ENCODE measurements at places on chromosomes 11 and 22. TPM values are rescaled to one million over a fixed set of nuclear protein-coding genes. Genes with fewer than 3 reads are reported as not detected.

VWCE gene
- 3.3 TPM for total RNA-seq

RASD2 gene
- 0.08 TPM for total RNA-seq

DNA sequence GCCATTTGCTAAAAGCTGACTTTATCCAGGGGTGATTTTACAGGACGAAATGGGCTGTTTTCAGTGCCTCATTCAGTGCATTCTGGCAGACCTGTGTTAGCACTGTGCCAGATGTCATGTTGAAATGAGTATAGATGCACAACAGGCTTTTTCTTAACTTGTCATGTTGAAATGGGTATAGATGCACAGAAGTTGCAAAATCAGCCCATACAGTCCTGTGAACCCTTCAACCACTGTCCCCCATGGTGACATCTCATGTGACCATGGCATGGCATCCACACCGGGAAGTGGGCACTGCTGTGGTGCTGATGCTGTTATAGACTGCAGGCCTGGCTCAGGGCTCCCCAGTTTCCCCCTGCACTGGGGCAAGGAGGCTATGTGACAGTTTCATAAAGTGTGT lies 2.5 kb downstream of the TALDO1 start:
- peak overlapping the region; percentile 37 for H3K4me3 ChIP-seq
- DNase-seq, result no peak
- peaks cover 17% of the 10 kb centered on the region for H3K36me3 ChIP-seq
- peaks cover 23% of the 10 kb centered on the region for H3K4me1 ChIP-seq
- no peaks in the 10 kb centered on the region for H3K27me3 ChIP-seq

KDM4D gene
- 0.90 TPM for total RNA-seq

IGSF22 gene
- total RNA-seq, result not detected

- no peaks in the 10 kb centered on the region for H3K36me3 ChIP-seq
- peaks cover 13% of the 10 kb centered on the region for H3K4me1 ChIP-seq
- H3K4me3 ChIP-seq, result no peak overlapping the region
- DNase-seq, result no peak
- H3K27ac ChIP-seq, result no peak overlapping the region
Measured at GRCh38 chr11:121657146-121657545, 204.4 kb upstream of the SORL1-AS1 start.

WNT7B gene
- not detected for total RNA-seq

DNA sequence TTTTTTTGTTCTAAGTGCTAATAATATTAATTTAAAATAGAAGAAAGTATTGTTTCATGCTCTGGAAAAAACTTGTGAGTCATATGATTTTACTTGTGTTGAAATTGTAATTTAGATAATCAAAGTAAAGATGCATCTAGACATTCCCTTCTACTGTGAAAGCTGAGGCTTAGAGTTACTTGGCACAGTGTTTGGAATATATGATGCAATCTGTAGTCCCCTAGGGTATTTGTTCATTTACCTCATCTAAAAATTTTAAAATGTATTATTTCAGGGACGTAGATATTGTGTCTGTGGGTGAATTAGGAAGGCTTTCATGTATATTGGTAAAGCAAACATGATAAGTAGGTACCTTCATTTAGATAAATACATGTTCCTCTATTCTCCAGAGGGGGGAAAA lies 793.5 kb upstream of the CNTN5 start:
- no peaks in the 10 kb centered on the region for H3K36me3 ChIP-seq
- no peak overlapping the region for H3K4me3 ChIP-seq
- no peak for DNase-seq
- no peak overlapping the region for H3K27ac ChIP-seq
- no peaks in the 10 kb centered on the region for H3K4me1 ChIP-seq

GRCh38 chr22:25202290-25202921 lies 2.7 kb downstream of the CRYBB3 start:
- H3K27me3 ChIP-seq, result no peaks in the 10 kb centered on the region
- H3K4me1 ChIP-seq, result peaks cover 19% of the 10 kb centered on the region
- H3K36me3 ChIP-seq, result no peaks in the 10 kb centered on the region
- no peak overlapping the region for H3K27ac ChIP-seq
- no peak overlapping the region for H3K4me3 ChIP-seq
- peak; percentile 70 for DNase-seq

GRCh38 chr11:115226556-115226955 lies 277.7 kb downstream of the CADM1 start:
- H3K27ac ChIP-seq, result no peak overlapping the region
- no peak for DNase-seq
- peaks cover 2% of the 10 kb centered on the region for H3K27me3 ChIP-seq
- H3K4me1 ChIP-seq, result peaks cover 12% of the 10 kb centered on the region
- H3K4me3 ChIP-seq, result no peak overlapping the region
- H3K36me3 ChIP-seq, result no peaks in the 10 kb centered on the region

SEZ6L gene
- total RNA-seq, result not detected

PRR33 gene
- total RNA-seq, result not detected

CREB3L1 gene
- not detected for total RNA-seq

DNA sequence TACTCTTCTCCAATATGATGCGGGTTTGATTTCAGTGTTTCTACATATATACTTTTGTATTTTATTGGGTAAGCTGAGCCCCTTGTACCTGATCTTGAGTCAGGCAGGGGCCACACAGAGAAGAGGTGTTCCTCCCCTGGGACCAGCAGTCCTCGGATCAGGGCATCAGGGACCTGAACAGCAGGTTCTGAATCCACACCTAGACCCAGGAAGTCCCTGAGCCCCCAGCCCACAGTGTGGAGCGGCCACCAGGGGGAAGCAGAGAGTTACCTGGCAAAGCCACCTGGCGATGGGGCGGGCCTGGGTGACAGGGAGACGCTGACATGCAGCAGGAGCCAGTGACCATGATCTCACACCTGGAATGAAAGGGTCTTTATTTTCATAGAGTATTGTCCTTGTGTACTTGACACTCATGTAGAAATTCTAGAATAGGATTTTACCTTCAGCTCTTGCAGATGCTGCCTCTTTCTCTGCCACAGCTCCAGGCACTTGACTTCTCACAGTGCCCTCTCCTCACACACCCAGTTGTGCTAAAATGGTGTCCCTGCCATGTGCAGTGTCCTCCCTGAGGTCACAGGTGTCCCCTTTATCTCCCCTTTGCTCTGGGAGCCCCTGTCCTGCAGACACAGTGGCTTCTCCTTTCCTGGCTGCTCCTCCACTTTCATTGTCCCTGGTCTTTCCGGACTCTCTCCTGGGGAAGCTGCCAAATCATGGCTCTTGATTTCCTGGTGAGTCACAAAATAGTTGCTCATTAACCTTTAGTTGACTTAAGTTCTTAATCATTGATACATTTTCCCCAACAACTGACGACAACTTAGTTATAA lies 48.5 kb downstream of the GGTLC2 start:
- H3K27me3 ChIP-seq, result peaks cover 6% of the 10 kb centered on the region
- DNase-seq, result peak; percentile 59
- no peaks in the 10 kb centered on the region for H3K4me1 ChIP-seq

DNAJB7 gene
- not detected for total RNA-seq

WBP2NL gene
- 1.1 TPM for total RNA-seq

DNA sequence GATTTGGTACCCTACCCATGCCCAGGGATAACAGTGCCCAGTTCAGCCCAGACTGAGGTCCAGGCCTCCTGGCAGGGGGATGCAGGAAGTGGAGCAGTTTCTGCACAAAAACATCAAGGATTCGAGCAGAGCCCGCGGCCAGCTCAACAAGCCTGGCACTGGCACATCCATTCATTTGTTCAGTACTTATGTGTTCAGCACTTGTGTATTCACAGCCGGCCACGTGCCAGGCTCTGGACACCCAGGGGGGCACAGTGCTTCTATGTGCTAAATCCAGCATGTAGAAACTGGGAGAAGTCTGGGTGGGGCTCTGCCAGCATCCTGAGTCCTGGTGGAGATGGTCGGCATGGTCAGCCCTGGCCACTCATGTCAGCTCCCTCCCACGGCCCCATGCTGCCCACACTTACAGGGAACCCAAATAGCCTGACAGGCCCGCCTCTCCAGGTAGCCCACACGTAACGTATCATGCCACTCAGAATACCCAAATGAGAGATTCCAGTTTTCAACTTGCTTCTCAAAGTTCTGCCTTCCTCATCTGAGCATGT lies 28.5 kb downstream of the LINC01488 start:
- no peaks in the 10 kb centered on the region for H3K36me3 ChIP-seq
- peaks cover 15% of the 10 kb centered on the region for H3K4me1 ChIP-seq
- H3K4me3 ChIP-seq, result no peak overlapping the region
- no peak for DNase-seq
- peaks cover 12% of the 10 kb centered on the region for H3K27me3 ChIP-seq
- H3K27ac ChIP-seq, result peak overlapping the region; percentile 52

GRCh38 chr22:25361899-25362214 lies 142.4 kb downstream of the CRYBB2 start:
- peaks cover 8% of the 10 kb centered on the region for H3K36me3 ChIP-seq
- no peak overlapping the region for H3K4me3 ChIP-seq
- no peak overlapping the region for H3K27ac ChIP-seq
- DNase-seq, result no peak

JAML gene
- 140 TPM for total RNA-seq

GRCh38 chr22:47620391-47620790 lies 857.9 kb downstream of the TBC1D22A start:
- H3K4me1 ChIP-seq, result no peaks in the 10 kb centered on the region
- no peak for DNase-seq
- H3K27ac ChIP-seq, result no peak overlapping the region
- H3K36me3 ChIP-seq, result no peaks in the 10 kb centered on the region
- H3K4me3 ChIP-seq, result no peak overlapping the region

GRCh38 chr11:68775951-68776388 lies 24.6 kb upstream of the TESMIN start:
- H3K4me3 ChIP-seq, result no peak overlapping the region
- H3K27me3 ChIP-seq, result no peaks in the 10 kb centered on the region
- H3K27ac ChIP-seq, result no peak overlapping the region
- DNase-seq, result no peak

DNA sequence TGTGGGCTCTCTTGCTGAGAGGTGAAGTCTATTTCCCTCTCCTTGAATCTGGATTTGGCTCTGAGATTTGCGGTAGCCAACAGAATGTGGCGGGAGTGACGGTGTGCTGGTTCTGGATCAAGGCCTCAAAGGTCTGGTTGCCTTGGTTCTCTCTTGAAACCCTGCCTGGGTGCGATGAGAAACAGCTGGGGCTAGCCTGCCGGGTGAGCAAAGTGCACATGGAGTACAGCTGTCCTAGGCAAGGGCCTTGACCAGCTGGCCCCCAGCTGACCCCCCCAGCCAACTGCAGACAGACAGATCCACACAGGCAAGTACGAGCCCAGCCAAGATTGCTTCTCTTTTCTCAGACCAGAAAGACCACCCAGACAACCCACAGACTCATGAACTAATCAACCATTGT lies 10.8 kb downstream of the SUN2 start:
- peak overlapping the region; percentile 5 for H3K4me3 ChIP-seq
- peak overlapping the region; percentile 57 for H3K27ac ChIP-seq
- peaks cover 54% of the 10 kb centered on the region for H3K4me1 ChIP-seq
- DNase-seq, result no peak
- no peaks in the 10 kb centered on the region for H3K27me3 ChIP-seq

- peaks cover 17% of the 10 kb centered on the region for H3K36me3 ChIP-seq
- H3K27ac ChIP-seq, result no peak overlapping the region
- H3K27me3 ChIP-seq, result no peaks in the 10 kb centered on the region
- peaks cover 7% of the 10 kb centered on the region for H3K4me1 ChIP-seq
- H3K4me3 ChIP-seq, result no peak overlapping the region
Measured at GRCh38 chr11:64929625-64930024, 5.1 kb downstream of the PPP2R5B start.

UBQLNL gene
- not detected for total RNA-seq

GRCh38 chr11:34948696-34949095 lies 32.3 kb downstream of the PDHX start:
- H3K27me3 ChIP-seq, result no peaks in the 10 kb centered on the region
- no peak overlapping the region for H3K27ac ChIP-seq
- no peak overlapping the region for H3K4me3 ChIP-seq
- no peaks in the 10 kb centered on the region for H3K4me1 ChIP-seq
- DNase-seq, result no peak

- no peak overlapping the region for H3K4me3 ChIP-seq
- no peak for DNase-seq
- H3K4me1 ChIP-seq, result peaks cover 28% of the 10 kb centered on the region
- H3K36me3 ChIP-seq, result peaks cover 7% of the 10 kb centered on the region
- H3K27ac ChIP-seq, result no peak overlapping the region
- no peaks in the 10 kb centered on the region for H3K27me3 ChIP-seq
Measured at GRCh38 chr22:42321908-42322561, 51.6 kb upstream of the TCF20 start.

DNA sequence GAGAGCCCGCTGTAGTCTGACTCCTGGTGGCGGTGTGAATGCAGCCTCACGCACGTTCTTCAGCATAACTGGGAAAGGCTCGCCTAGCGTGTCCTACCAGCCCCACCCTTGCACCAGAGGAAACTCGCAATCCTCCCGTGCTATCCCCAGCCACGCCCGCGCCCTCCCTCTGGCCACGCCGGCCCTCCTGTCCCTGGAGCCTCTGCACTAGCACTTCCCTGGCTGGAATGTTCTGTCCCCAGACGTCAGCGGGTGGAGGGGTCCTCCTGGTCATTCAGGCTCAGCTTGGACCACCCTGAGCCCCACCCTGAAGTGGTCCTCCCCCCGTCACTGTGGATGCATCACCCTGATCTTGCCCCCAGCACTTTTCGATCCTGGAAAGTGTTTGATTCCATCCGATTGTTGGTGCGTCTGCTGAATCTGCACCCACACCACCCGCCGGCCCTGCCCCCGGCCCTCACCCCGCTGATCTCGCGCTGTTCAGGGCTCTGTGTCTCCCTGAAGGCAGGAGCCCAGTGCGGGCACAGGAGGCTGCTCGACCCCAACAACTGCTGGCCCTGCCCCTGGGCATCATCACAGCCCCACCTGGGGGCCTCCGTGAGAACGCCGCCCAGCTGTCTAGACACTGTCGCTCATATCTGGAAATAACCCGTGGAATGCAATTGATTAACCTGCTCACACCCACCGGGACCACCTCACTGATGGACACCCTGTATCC lies 437.0 kb downstream of the TBC1D22A start:
- no peak overlapping the region for H3K4me3 ChIP-seq
- no peaks in the 10 kb centered on the region for H3K4me1 ChIP-seq

DNA sequence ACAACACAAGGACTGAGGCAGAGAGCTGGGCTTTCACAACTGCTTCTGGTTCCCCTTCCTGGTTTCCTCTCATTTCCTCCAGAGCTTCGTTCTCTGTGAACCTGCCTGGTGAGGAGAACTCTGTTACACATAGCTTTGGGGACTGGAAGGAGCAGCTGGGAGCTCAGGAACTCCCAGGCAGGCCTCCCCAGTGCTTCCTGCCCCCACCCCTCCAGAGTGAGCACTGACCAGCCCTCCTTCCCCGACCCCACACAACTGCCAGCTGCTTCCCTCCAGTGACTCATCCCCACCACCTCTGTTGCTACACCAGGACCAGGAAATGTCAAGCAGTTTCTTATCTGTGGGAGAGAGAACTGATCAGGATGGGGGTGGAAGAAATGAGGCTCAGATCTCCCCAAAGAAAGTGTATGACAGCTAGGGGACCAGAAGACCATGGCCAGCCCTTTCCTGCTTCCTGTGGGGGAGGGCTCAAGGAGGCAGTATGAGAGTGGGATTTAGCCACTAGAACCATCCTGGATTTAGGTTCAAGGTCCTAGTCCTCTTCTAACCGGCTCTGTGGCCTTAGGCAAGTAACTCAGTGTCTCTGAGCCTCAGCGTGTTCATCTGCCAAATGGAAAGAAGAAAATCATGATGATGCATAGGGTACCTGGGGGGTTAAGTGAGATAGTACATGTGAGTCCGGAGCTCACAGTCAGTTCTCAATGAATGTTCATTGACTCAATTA lies 4.5 kb upstream of the TP53I11 start:
- H3K4me1 ChIP-seq, result peaks cover 21% of the 10 kb centered on the region
- peak overlapping the region; percentile 37 for H3K27ac ChIP-seq
- no peaks in the 10 kb centered on the region for H3K36me3 ChIP-seq
- no peak overlapping the region for H3K4me3 ChIP-seq
- H3K27me3 ChIP-seq, result peaks cover 7% of the 10 kb centered on the region

OTUB1 gene
- total RNA-seq, result 93.7 TPM

GRCh38 chr22:49286181-49286760 lies 541.4 kb downstream of the BRD1 start:
- H3K4me3 ChIP-seq, result no peak overlapping the region
- H3K27ac ChIP-seq, result no peak overlapping the region
- H3K27me3 ChIP-seq, result no peaks in the 10 kb centered on the region

OR51B4 gene
- total RNA-seq, result not detected

Measured in activated CD8-positive, alpha-beta T cell treated with anti-CD3 and anti-CD28 coated beads, Interleukin-2, amount 10 ng/mL, durations not matched to agents 7 days and 5 days (primary cell).